LHCN-M2 (cell line): ENCODE measurements at places on chromosomes 11 and 22. TPM values are rescaled to one million over a fixed set of nuclear protein-coding genes. Genes with fewer than 3 reads are reported as not detected.

The OR8A1 gene
- total RNA-seq = not detected in 2 replicates

The C11orf54 gene
- 9.7 and 18.1 TPM in 2 replicates for total RNA-seq

The GRIK4 gene
- total RNA-seq = 0.06 and 0.13 TPM in 2 replicates

The MMP7 gene
- total RNA-seq = 1.3 and 1.4 TPM in 2 replicates

The NAALAD2 gene
- total RNA-seq = 0.23 TPM in 1 of 2 replicates, not detected in the other
